ENCODE measurements at places on chromosomes 7 and 10. TPM values are rescaled to one million over a fixed set of nuclear protein-coding genes. Genes with fewer than 3 reads are reported as not detected.

Gene SLC29A3
- 4.1 TPM for total RNA-seq

Gene PTEN
- 99.3 TPM for total RNA-seq

Gene SHOC2
- total RNA-seq: 66.8 TPM

Gene FLNC
- total RNA-seq: 2.4 TPM

Gene NEUROD6
- not detected for total RNA-seq

Gene GIMAP1
- total RNA-seq: 2.4 TPM

GRCh38 chr7:150626696-150627095 lies 5.5 kb downstream of the GIMAP6 start:
- no peak for DNase-seq

- DNase-seq: no peak
These were observed 120.2 kb downstream of the CACNB2 start for GRCh38 chr10:18260310-18260922.

GRCh38 chr10:17086865-17087367 lies 42.7 kb downstream of the CUBN start:
- DNase-seq: no peak

- DNase-seq: peak; percentile 36
These were observed 24.0 kb downstream of the KCNMA1 start for GRCh38 chr10:77613476-77614130.

DNA sequence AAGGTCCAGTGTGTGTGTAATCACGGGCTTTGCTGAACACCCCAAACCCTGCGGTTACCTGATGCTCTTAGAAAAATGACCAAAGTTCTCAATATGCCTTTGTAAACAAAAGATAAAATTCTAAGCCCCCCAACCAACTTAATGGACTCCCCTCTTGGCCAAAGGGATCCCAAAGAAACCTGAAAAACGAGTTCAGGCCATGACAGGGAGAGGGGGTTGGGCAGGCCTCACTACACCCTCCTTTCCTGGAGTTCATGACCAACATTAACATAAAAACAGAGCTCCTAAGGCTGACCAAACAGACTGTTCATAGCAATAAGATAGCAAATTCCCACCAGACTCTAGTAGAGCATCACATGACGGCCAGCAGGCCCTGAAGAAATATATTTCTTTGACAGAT lies 3.0 kb upstream of the VIPR2 start:
- no peak for DNase-seq

DNA sequence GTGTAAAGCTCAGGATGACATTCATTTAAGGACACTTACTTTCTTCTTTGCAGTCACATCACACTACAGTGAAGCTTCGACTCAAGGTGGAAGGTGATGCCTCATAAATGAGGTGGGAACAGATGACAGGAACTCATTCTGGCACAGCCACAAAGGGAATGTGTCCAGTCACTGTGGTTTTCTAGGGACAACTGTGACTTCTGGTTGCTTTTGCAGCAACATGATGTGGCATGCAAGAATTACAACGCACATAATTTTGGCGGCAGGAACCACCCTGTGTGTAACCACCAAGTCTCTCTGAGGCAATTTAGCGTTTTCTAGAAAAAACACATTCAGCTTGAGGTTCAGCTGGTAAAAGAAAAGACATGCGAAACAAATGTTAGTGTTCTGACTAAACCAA lies 32.0 kb upstream of the FERD3L start:
- no peak for DNase-seq

DNA sequence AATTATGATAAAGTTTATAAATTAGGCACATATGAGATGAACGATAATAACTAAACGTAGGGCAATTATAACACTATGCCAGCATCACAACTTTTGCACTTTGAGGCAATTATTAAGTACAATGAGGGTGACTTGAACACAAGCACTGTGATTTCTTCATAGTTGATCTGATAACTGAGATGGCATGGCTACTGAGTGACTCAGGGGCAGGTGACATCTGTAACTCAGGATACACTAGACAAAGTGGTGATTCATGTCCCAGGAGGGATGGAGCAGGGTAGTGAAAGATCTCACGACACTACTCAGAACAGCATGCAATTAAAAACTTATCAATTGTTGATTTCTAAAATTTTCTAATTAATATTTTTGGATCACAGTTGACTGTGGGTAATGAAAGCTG lies 98.3 kb upstream of the ARHGAP21 start:
- DNase-seq: no peak

- no peak for DNase-seq
These were observed 39.1 kb downstream of the PDE1C start for GRCh38 chr7:32030904-32031692.

- DNase-seq: no peak
These were observed 28.3 kb upstream of the CCDC6 start for GRCh38 chr10:59934701-59935100.

DNA sequence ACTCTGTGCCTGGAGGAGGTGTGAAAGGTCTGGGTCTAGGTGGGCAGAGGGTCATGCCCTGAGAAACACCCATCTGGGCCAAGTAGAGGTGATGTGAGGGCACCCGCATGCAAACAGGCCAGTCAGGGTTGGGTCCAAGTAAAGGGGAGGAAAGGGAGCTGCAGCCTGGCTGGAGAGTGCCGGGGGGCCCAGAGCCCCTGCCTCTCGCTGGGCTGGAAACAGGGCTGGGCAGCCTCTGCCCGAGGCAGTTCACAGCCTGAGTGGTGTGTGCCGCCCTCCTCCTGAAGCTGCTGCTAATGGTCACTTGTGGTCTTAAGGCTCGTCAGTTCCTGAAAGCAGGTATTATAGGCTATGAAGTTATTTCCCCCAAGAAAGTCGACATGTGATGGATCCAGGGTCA lies 7.3 kb downstream of the CYP2E1 start:
- no peak for DNase-seq

- no peak for DNase-seq
These were observed 1.9 kb downstream of the TMEM229A start for GRCh38 chr7:124030964-124031363.

GRCh38 chr10:86828145-86828544 lies 71.7 kb downstream of the BMPR1A start:
- DNase-seq: no peak

DNA sequence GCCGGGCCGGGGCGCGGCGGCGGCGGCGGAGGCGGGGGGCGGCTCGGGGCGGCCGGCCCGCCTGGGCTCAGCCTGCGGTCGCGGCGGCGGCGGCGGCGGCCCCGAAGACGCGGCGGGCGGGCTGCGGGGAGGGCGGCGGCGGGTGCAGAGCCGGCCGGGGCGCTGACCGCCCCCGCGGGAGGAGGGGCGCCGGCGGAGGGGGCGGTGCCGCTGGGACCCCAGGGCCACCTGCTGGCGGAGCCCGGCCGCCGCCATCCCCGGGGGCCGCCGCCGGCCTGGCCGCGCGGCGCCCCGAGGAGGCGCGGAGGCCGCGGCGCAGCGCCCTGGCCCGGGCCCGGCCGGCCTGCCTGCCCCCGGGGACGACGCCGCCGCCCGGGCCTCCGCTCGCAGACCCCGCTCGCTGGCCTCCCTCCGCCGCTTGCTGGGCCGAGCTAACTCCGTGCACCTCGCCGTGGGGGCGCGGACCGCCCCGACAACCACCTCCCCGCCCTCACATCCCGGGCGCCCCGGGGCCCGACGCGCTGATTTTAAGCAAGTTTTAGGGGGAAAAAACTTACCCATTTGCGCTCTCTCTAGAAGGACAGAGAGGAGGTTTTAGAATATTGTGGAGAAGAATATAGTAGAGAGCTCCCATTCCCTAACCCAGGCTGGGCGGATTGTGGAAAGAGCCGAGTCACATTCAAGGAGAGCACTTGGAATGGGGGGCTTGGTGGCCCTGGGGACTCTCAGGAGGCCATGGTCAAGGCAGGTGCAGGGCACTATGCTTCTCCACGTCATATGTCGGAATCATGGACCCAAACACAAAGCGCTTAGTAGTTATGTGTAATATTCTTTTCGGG lies at the start of gene BEND7:
BEND7 (minus strand) TSS at position 140 of the 839 bp plus-strand sequence. CDS start 481 bp downstream, outside the sequence.
- DNase-seq: peak; percentile 41

DNA sequence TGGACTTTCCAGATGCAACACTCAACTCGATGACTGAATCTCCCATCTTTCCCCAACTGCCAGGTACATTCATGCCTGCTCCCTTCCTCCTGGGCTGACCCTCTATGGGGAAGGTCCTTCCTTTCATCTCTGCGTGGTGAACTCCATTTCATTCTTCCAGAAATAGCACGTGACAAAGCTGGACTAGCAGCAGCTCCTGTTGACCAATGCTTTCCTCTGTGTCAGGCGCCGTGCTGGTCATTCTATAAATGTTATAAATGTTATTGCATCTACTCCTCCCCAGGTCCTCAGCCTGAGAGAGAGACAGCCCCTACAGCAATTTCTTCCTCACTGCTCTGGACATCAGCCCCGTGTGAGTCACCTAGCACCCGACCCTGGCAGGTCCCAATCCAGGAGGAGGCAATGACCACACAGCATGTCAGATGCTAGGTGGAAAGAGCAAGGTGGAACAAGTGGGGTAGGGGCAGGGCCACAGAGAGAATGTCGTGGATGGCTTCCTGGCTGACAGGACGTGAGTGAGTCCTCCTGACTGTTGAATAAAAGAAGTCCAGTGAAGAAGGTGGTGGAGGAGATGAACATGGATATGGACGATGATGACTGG lies 178.1 kb downstream of the ADAM12 start:
- DNase-seq: no peak
